ENCODE measurements at places on chromosomes 13 and 19.

DNA sequence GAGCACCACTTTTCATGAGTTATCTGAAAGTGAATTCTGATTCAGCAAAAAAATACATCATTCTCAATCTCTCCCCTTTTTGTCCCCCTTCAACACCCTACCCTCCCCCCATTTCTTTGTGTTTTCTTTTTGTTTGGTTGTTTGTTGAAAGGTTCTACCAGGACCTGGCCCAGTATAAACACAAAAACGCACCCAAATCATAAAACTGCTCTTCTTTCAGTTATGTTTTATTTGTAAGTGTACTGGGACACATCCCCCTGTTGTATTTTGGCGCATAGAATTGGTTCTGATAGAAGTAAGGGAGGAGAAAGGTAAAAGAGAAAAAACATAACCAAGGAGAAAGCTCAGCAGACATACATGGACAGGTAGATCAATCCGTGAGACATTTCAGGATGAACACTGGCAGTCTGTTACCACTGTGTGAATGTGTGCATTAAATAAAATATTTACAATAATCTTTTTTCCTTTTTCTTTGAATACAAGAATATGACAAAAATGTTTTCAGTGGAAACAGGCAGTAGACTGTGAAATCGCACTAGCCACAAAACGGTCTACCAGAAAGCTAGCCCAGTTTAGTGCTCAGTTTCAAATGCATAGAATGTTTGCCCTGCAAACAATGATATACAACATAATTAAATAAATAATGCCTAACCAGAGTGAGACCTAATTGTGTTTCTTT, 4.2 kb downstream of the POU4F1 start:
- no peak for DNase-seq

DNA sequence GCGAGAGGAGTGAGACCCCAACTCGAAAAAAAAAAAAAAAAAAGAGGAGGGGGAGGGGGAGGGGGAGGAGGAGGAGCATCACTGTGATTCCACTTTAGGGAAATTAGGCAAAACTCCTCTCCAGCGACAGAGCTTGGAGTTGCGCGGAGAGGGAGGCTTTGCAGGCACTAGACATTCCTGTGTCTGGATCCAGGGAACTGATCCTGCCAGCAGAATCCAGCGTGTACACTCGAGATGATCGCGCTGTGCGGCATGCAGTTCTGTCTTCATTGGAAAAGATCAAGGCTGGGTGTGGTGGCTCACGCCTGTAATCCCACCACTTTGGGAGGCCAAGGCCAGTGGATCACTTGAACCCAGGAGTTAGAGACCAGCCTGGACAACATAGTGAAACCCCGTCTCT, 29.6 kb upstream of the KLF2 start:
- no peak for DNase-seq

DNA sequence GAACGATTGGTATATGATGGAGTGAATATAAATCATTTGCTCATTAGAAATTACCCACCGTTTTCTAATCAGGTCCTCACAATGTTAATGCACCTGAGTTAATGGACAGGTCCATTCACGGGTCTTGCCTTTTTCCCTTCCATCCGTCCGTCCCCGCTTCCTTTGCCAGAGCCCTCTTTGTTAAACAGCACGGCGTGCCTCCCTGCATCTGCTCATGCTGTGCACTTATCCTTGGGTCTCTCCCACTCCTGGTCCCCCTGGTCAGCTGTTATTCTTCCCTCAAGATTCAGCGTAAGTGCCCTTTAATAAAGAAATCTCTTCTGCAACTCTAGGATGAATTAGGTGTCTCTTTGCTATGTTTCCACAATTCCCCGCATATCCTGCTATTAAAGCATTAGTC, 324.5 kb downstream of the DNAJC15 start:
- no peak for DNase-seq

GRCh38 chr19:30663611-30664174, 291.5 kb downstream of the ZNF536 start:
- DNase-seq, result no peak

DNA sequence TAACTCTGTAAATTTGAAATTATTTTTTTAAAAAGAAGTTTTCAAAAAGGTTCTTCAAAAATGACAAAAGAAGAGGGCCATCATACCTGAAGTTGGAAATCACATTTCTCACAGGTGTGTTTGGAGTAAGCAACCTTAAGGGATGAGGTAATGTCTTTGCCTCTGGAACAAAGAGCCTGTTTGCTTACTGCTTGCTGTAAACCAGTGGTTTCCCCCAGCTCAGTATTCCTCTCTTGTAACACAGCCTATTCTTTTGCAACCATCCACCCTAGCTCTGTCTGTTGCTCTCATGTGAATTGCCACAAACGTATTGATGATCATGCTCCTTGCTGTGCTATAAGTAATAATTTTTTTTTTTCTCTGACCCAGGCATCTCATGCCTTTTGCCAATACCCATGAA, 38.1 kb downstream of the UCHL3 start:
- DNase-seq, result no peak
